ENCODE measurements at places on chromosomes 2 and 18.

GRCh38 chr18:45498287-45498658 is 117.0 kb upstream of the SLC14A2 start:
- DNase-seq, result no peak

GRCh38 chr18:76525911-76526310 is 30.9 kb upstream of the ZNF516 start:
- DNase-seq, result no peak

DNA sequence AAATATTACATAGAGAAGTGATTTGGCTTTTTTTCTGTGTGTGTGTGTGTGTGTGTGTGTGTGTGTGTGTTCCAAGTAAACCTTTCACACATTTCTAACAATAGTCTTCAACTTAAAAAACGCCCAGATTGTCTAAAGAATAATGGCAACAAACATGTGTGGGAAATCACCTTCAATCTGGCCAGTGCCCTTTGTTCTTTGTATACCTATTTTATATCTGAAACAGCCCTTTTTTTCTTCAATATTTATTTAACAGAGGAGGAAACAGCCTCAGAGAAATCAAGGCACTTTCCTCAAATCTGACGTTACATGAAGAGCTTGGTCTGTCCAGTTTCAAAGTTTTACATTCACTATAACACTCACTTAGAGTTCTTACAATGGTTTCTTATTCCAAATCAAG is 25.3 kb downstream of the CCDC195 start:
- no peak for DNase-seq

DNA sequence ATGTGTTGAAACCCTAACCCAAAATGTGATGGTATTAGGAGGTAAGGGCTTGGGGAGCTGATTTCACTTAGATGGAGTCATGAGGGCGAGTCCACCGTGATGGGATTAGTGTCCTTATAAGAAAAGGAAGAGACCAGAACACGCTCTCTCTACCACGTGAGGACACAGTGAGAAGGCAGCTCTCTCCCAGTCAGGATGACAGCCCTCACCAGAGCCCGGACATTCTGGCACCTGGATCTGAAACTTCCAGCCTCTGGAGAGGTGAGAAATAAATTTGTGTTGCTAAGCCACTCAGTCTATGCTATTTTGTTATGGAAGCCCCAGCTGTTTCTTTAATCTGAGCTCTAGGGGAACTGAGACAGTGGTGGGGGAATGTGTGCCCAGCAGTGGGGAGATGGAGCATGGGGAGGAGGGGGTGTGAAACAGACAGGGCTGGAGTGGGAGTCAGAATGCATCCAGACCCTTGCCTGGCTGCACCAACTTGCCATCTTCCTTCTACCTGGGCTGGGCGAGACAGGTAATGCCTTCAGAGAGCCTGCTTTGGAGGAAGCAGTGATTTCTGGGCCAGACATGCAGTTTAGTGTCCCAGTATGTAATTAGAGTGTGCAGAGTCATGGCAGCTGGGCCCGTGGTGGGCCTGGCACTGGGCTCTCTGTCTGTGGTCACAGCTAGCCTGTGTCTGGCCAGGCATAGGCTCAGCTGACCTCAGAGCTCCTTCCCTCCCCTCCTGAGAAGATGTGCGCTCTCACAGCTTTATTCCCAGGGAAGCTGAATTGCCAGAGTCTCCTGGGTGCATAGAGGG is 38.1 kb downstream of the RHOB start:
- DNase-seq, result no peak

- DNase-seq, result no peak
Measured at GRCh38 chr2:191351298-191351697, 106.1 kb downstream of the MYO1B start.

DNA sequence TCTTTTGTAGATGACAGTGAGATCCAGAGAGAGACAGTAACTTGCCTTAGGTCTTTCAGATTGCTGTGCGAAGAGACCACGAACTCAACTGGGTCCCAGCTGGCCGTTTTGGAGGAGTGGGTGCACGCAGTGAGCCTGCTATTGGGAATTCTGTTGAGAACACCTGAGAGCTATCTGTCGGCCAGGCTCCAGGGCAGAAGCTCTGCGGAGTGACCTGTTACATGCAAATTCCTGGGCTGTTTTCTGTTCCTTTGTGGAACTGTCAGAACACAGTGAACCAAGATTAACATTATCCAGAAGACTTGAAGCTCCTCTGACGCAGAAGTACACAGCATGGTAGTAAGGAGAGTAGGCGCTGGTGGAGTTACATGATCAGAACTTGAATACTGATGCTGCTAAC is 99.5 kb upstream of the LMAN1 start:
- no peak for DNase-seq

GRCh38 chr2:147099845-147100244 is 745.0 kb upstream of the ACVR2A start:
- no peak for DNase-seq

Measured in stimulated activated CD8-positive, alpha-beta memory T cell treated with anti-CD3 and anti-CD28 coated beads, Interleukin-2, amount 100 ng/mL, for 1 hour (primary cell).